Activated T-cell treated with anti-CD3 and anti-CD28 coated beads for 4 hours (primary cell): ENCODE measurements at places on chromosomes 12 and 14.
A peak's percentile ranks its signal among the peaks of the same experiment; 100 is the strongest.

DNA sequence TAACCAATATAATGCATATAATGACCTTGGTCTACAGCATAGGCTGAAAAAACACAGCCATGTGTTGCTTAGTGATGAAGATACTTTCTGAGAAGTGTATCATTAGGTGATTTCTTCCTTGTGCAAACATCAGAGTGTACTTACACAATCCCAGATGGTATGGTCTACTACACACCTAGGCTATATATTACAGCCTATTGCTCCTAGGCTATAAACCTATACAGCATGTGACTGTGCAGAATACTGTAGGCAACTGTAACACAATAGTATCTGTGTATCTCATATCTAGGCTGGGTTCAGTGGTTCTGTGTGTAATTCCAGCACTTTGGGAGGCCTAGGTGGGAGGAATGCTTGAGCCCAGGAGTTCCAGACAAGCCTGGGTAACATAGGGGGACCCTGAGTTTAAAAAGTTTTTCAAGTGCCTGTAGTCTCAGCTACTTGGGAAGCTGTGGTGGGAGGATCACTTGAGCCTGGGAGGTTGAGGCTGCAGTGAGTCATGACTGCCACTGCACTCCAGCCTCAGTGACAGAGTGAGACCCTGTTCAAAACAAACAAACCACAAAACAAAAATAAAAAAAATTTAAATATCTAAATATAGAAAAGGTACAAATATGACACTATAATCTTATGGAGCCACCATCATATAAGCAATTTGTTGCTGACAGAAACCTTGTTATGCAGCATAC, 66.6 kb downstream of the GRIP1 start:
- DNase-seq, result no peak

DNA sequence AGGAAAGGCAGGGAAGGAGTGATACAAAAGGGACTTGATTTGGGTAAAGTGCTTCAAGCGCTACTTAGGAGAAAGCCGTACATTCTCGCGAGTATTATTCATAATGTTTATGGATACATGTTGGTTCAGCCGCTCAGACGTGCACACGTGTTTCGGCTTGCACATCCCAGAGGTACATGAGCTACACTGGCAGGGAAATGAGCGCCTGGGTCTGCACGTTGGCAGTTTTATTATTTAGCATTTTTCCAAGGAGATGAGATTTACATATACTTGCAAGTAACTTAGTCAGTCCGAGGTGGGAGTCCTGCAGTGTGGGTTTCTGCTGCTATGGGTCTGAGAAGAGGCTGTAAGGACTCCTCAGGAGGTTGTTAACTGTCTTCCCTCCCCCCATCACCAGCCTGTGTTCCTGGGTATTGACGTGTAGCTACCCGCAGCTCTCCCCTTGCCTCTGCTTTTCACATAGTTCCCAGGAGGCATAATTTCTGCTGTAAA, 1.5 kb downstream of the PRKCH start:
- peak; percentile 42 for DNase-seq

- no peak for DNase-seq
Observed at GRCh38 chr12:39723831-39724230, 104.2 kb upstream of the ABCD2 start.

DNA sequence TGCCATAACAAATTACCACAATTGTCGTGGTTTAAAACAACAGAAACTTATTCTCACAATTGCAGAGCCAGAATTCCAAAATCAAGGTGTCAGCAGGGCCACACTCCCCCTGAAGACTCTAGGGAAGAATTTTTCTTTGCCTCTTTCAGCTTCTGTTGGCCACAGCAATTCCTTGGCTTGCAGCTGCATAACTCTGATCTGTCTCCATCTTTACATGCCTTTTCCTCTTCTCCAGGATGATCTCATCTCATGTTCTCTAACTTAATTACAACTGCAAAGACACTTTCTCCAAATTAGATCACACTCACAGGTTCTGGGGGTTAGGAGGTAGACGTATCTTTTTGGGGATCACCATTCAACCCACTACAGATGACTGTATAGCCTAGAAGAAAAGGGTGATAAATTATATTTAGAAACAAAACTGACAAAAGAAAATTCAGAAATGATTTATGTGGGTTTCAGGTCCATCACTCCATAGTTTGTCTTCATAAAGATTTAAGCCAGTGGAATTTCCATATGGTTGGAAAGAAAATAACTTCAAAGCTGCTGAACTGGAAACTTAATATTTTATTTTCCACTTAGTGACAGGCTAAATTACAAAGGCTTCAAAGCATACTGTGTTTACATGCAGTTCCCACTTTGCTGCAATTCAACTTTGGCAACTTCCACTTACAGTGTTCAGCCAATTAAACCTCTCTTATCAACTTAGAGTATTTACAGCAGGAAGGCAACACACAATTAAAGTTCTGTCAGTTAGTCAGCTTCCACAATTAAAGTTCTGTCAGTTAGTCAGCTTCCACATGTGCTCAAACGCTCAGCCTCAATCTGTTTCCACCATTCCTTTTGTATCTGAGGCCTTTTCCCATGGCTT, 213.3 kb downstream of the EPS8 start:
- DNase-seq, result no peak

DNA sequence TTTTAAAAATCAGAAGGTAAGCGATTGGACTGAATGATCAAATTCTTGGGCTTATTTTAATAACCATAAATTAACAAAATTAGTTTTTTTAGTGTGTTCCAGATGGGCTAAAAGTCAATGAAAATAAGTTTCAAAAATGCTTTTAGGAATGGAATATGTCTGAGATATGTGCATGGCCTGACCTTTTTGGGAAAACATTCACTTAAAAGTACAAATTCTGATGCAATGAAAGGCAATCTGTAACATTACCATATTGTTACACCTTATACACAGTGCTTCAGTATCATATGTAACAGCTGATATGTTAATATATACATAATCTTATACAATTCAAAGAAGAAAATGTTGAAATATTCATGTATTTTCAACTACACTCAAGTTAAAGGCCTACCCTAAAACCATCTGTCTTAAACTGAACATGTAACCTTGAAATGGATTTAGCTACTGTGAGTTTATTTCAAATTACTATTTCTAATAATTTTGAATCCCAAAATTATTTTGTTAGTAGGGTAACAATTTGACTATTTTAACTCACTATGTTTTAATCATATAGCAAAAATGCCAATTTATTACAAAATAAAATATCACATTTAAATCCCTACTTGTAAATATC, 84.8 kb downstream of the EEA1 start:
- no peak for DNase-seq
